ENCODE measurements at places on chromosomes 12 and 14.
A peak's percentile ranks its signal among the peaks of the same experiment; 100 is the strongest.

GRCh38 chr12:6461401-6462233 lies 8.9 kb downstream of the VAMP1 start:
- no peak for DNase-seq

- no peak for DNase-seq
Measured at GRCh38 chr14:99810559-99810874, 17.3 kb downstream of the EML1 start.

- DNase-seq = no peak
Measured at GRCh38 chr12:3054374-3054773, 22.8 kb upstream of the TSPAN9 start.

GRCh38 chr12:57619434-57620244 lies 8.4 kb downstream of the ARHGEF25 start:
- DNase-seq = no peak

- DNase-seq = peak; percentile 7
Measured at GRCh38 chr14:28608851-28609828, 157.4 kb upstream of the FOXG1 start.

DNA sequence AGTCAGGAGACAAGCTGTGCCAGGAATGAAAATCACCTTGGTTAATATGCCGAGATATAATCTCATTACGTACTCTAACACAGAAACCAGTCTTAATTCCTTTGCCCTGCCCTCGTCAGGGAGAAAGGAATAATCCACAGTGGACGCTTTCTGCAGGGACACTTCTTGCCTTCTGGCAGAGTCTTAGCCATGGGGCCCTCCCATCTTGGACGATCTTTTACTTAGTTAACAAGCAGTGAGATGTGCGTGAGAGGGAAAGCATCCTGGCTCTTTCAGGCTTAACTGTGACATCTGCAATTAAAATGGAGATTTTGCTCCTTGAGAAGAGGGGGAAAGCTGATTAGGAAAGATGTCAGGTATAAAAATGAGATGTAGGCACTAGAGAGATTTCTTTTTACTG lies 246.4 kb downstream of the TMEM132C start:
- no peak for DNase-seq

GRCh38 chr14:98909251-98909944 lies 362.6 kb downstream of the BCL11B start:
- no peak for DNase-seq

DNA sequence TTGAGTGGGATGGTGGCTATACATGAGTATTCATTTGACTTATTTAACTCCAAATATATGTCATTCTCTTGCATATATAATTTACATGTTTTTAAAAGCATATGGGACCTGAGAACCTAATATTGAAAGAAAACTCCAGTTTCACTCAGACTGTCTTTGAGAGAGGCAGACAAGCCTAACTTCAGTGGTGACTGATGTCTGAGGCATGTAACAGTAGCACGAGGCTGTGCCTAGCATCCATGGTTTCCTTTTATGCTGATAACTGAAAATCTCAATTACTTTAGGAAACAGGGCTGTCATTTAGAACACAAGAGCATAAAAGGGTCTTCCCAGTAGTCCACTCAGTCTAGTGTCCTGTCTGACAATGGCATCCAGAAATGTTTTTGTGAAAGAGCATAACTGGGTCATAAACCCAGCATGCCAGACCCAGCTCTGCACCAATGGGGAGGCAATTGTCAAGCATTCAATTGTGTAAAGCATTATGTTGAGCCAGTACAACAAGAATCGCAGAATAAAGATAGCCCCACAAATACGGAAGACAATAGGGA lies 24.3 kb downstream of the MAPK1IP1L start:
- DNase-seq = no peak

GRCh38 chr12:53995378-53996239 lies 4.4 kb upstream of the HOXC9 start:
- DNase-seq = no peak

DNA sequence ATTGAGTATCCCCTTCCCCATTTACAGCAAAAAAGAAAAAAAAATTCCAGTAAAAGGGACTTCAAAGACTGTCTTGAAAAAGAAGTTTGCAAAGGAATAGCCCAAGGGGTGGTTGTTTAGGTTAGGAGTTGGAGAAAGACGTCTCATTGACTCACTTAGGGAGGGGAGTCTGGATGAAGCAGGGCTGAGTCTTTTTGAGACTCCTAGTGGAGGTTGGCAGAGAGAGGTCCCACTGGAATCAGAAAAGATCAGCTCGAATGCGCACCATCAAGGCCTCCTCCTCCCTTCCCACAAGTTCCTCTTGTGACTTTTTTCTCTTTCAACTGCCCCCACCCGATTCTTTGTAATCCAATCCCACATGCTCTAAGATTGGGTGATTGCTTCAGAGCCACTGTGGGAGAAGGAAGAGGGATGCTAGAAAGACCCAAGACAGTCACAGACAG lies 1.9 kb downstream of the ARHGEF40 start:
- DNase-seq = no peak

DNA sequence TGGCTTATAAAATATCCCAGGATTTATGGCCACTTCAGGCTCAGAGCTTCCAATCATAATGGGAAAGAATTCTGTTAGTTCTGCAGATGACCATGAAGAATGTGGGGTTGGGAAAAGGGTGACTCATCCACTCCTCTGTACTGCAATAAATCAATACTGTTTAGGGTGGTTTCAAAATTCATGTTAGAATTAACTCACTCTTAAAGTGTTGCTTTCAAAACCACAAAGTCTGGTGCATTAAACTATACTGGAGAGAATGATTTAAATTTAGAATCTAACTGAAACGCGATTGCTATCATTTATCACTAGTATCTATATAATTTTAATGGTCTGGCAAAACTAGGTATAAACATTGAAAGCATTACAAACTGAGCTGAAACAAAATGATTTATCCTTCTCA lies 798 bp downstream of the CCDC198 start:
- no peak for DNase-seq

DNA sequence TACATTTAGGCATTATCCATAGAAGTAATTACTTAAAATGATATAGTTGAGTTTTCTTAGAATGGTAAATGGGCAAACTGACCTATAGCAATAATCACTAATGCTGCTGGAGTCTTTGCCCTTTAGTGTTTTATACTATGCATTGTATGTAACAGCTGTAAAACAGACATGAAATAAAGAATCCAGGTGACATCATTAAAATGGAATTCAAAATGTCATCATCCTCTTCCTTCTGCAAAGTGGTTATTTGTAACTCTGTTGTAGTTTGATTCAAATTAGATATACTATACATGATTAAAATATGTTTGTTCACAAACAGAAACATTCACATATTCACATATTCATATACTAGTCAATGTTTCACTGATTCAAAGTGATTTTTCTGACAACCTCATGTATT lies 598.8 kb downstream of the SLC16A7 start:
- DNase-seq = no peak

DNA sequence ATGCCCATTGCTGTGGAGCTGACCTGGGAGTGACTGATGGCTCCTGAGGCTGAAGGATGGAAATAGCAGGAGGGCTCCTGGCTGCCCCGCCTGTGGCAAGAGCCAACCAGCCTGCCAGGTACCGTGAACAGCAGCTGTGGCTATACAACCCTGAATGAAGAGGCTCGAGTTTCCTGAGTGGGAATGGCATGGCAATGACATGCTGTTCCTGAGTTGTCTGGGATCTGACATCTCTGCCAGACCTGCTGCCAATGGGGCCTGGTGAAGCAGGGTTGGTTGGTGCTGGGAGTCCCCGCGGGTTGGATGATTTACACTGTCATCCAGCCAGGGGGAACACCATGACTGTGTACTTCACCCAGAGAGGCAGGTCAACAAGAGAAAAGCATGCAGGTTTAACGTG lies 31.8 kb upstream of the LRRC10 start:
- no peak for DNase-seq

DNA sequence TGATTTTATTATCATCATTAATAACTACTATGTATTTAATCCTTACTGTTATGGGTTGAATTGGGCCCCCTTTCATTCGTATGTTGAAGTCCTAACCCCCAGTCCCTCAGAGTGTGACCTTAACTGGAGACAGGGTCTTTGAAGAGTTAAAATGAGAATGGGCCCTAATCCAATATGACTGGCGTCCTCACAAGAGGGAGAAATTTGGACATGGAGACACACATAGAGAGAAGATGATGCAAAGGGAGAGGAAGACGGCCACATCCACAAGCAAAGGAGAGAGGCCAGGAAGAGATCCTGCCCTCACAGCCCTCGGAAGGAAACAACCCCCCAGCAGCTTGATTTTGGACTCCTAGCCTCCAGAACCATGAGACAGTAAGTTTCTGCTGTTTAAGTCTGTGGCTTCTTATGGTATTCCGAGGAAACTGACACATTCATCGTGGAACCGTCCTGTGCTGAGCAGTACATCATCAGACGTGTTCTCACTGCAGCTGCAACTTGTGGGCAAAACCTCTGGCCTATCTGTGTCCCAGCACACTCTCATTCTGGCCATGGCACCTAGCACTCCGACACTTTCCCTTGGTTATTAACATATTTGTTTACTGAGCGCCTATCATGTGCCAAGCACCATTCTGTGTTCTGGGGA lies 127.6 kb downstream of the SLC38A6 start:
- no peak for DNase-seq

- DNase-seq = peak; percentile 70
Measured at GRCh38 chr12:65335021-65335714, 56.7 kb downstream of the MSRB3 start.

GRCh38 chr14:99763527-99764221 lies 29.5 kb upstream of the EML1 start:
- no peak for DNase-seq

DNA sequence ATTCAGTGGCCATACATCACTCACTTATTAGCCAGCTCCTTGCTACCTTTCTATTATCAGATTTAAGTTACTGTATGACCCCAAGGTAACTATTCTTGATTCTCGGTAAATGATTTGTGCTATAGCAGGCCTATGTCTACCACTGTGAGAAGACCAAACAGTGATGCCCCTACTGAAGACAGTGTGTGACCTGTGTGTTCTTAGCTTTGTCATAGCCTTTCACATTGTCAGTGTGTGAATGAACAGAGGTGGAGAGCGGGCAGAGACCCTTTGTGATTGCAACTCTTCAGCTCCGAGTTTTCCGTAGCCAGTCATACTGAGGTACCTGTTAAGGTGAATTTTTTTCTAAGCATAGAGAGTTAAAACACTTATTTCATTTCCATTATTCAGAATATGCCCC lies 294.0 kb downstream of the LRFN5 start:
- no peak for DNase-seq

GRCh38 chr14:61690039-61690438 lies 5.3 kb upstream of the HIF1A start:
- DNase-seq = no peak

- no peak for DNase-seq
Measured at GRCh38 chr12:49762468-49762847, 21.1 kb downstream of the TMBIM6 start.

- no peak for DNase-seq
Measured at GRCh38 chr14:56341766-56342493, 223.7 kb downstream of the PELI2 start.

Measured in HFF-Myc (cell line).